NCI-H524 treated with DMSO at 0.1 percent for 48 hours (cell line): ENCODE measurements at places on chromosomes 1 and 21.
A peak's percentile ranks its signal among the peaks of the same experiment; 100 is the strongest.

- no peak for DNase-seq
Measured at GRCh38 chr1:182670032-182670749, 14.2 kb downstream of the RGS8 start.

DNA sequence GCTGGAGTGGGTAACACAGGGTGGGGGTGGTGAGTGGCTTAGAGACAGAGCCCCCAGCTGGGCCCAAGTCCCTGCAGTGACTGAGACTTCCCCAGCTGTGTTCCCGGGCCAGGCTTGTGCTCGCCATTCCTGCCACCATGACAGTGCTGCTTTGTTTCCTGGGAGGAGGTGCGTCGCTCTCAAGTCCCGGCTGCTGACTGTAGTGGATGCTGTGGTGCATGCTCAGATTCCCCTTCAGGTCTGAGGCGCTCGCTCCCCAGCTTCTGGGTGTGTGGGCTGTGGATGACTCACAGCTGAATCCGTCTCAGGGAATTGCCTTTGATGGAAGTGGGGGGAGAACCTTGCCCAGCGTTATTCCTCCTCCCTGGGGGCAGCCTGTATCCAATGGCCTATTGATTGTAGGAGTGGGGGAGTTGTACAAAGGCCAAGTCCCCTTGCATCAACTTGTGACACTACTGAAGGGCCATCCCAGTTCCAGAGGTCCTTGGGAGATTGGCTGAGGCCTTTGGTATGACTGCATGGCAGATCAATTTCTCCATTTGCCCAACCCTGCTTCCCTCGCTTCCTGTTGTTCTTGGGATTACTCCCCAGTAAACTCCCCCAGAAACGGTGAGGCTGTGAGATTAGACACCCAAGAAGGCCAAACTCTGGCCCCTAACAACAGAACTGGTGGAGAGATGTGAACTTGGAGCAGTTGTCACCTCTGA, 17.8 kb upstream of the POU3F1 start:
- DNase-seq: no peak

- DNase-seq: peak; percentile 81
Measured at GRCh38 chr1:27136998-27137542, 17.9 kb downstream of the SLC9A1 start.

GRCh38 chr1:6498576-6499111, 7.2 kb upstream of the PLEKHG5 start:
- no peak for DNase-seq

DNA sequence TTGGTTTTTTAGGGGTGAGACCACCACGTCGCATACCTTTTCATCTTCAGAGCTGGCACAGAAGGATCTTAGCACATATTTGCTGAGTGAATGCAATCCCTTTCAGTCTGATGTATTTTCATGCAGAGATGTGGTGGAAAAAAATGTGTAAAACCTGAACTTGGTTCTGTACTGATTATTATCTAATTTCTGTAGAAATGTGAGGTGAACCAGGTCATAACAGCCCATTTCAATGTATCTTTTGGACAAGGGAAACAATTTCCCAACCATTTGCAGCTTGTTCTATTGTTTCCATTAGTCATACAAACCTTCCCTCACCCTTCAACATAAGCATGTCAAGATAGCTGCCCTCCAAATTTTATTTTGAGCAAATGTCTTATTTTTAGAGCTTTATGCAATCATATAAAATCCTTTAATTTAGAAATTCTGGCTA, 46.8 kb upstream of the RUNX1 start:
- no peak for DNase-seq

DNA sequence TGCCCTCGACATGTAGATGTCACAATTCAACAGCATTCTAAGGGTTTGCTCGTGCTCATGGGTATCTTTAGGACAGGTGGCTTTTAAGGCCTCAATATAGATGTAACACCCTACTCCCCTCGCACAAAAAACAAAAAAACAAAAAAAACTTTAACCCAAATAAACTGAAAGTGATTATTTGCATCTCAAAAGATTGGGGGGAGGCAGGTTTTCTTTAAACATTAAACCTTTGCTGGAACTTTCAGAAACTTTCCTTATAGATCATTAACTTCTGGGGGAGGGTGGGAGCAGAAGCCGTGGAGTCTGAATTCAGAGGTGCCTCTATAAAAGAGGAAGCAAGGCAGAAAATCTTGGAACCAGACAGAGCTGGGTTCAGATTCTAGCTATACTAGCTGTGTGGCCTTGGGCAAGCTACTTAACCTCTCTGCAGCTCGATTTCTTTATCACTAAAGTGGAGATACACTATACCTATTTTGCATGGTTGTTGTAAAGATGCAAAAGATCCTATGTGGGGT, 3.2 kb upstream of the KIAA1614 start:
- no peak for DNase-seq

DNA sequence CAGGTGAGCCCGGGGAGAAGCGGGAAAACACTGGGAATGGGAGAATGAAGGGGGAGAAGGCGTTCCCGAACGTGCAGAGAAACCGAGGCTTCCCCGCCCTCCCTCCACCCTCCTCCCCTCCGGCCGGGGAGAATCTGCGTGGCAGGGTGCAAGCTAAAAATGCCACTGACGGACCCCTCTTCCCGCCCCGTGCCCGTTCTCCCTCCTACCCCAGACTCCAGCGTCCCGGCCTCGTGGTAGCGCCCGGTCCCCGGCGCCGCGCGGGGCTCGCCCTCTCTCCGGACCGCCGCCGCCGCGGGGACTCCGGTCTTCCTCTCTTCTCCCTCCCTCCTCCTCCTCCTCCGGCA, 81.6 kb upstream of the AK4 start:
- no peak for DNase-seq

DNA sequence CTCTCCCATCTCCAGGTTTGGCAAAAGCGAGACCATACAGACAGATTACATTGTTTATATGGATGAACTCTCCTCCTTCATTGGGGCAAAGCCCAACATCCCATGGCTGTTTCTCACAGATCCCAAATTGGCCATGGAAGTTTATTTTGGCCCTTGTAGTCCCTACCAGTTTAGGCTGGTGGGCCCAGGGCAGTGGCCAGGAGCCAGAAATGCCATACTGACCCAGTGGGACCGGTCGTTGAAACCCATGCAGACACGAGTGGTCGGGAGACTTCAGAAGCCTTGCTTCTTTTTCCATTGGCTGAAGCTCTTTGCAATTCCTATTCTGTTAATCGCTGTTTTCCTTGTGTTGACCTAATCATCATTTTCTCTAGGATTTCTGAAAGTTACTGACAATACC, 26.4 kb downstream of the FMO3 start:
- DNase-seq: no peak

DNA sequence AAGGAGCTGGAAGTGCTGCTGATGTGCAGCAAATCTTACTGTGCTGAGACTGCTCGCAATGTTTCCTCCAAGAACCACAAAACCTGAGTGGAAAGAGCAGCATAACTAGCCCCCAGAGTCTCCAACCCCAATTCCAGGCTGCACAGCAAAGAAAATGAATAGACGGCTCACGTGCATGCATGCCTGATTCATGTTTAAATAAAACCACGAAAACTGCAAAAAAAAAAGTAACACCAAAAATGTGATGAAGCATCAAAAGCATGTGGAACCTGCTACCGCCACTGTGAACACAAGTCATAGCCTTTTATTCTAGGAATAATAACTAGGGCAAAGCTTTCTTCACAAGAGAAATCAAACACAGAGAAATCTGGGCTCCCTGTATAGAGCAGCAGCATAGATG, 9.6 kb upstream of the TRNP1 start:
- no peak for DNase-seq

DNA sequence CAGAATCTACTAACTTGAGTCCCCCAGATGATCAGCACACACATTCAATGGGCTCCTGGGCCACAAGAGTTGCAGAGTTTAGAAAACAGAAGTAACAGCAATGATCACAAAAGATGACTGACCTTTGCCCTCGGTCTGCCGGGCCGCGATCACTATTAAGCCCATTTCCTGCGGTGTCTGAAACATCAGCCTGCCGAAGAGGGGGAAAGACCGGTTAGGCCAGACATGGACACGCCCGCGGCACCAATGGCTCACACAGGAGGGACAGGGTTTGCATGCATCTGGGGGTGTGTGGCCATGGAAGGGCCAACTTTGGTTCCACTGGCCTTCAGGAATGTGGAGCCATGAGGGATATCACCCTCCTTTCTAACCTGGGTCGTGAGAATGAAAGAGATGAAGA, 68.2 kb downstream of the SIM2 start:
- no peak for DNase-seq

GRCh38 chr1:109613361-109614147, 5.9 kb downstream of the GNAT2 start:
- DNase-seq: no peak

DNA sequence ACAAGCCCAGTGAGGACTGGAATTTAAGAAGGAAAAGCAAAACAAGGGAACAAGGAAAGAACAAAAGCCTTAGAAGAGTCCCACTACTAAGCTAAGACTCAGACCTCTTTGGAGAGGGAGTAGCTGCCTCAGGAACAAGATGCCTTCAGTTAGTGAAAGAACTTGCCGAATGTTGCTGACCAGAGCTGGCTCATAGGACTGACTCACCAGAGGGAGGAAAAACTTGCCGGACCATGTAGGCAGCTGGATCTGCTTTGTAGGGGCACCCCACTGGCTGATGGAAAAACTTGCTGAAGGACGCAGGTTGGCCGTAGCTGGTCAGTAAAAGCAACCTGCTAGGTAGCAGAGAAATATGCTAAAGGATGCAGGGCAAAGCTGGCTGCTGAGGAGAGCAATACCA, 15.3 kb upstream of the ZSWIM5 start:
- no peak for DNase-seq

GRCh38 chr1:46517010-46517600, 27.5 kb downstream of the DMBX1 start:
- no peak for DNase-seq

DNA sequence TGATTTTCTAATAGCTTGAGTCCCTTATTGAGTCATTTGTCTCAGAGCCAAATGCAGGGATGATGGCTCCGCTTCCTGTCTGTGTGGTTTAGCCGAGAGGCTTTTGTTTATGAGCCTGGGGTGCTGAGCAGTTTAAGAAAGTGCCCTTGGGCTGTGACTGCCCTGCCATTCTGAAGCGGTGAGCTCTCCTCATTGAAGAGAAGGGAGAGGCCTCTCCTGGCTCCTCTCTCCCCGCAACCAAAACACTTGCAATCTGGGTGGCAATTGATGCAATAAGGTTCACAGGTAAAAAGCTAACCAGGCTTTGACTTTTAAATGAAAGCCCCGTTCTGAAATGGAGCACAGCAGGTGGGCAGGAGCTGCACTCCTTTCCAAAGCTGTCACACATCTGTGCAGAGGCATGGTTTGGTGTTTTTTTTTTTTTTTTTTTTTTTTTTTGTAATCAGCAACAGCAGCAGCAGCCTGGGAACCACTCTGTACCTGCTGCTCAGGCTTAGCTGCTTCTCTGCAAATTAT, 403.7 kb downstream of the SIPA1L2 start:
- no peak for DNase-seq

DNA sequence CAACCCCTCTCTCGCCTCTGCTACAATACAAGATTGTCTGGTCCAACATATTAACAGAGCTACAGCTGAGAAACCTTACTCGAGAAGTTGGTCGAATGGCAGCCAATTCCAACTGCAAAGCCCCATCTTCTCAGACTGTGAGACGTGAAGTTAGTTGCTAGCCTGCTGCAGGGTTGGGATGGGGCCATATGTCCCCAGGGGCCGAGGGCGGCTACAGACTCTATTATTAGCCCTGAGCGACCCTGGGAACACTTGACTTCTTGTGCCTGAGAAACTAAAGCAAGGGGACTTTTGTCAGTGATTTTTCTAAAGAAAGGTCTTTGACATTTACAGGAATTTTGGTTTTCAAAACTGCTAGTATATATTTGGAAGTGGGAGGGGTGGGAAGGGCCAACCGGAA, 13.7 kb downstream of the NCF2 start:
- no peak for DNase-seq

DNA sequence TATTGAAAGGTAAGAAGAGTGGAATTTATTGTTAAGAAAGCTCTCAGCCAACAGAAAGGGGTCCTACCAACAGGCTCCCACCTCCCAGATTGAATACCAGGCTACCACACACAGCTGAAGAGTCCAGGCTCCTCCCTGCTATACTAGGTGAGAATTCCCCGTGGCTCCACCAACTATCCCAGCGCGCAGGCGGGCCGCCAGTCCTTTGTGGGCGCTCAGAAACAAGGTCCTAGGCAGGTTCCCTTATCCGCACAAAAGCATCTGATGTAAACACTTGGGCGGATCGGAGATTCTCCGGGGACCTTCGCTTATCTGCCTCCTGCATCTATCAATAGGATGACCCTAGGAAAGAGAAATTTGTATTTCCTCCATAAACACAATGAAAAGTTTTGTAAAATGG, 423.9 kb upstream of the ADGRL4 start:
- DNase-seq: no peak

DNA sequence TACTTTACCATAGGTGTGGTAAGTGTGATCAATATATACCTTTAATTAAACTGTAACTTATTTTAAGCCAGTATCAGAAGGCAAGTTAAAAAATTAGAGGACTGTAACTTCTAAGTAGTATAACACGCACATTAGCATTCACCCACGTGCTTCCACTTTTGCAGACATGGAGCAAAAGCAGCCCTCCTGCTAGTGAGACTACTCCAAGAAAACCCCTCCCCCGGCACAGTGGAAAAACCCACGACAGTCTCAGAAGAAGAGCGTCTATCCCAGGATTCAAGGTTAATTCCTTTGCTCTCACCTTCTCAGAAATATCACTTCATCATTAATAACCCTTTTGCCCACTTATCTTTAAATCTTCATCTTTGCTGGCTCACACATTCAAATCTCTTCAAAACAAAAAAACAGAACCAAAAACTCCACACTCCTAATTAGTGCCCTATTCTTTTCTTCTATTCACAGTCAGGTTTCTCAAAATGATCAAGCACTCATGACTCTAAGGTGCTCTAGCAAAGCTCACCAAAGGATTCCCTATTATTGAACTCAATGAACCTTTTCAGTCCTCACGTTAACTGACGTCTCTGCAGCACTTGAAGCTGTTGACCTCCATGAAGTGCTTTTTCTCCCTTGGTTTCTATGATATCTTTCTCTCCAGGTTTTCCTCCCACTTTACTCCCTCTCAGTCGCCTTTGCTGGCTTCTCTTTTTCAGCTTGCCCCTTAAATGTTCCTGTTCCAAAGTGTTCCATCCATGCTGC, 213.5 kb downstream of the SMYD3 start:
- no peak for DNase-seq

DNA sequence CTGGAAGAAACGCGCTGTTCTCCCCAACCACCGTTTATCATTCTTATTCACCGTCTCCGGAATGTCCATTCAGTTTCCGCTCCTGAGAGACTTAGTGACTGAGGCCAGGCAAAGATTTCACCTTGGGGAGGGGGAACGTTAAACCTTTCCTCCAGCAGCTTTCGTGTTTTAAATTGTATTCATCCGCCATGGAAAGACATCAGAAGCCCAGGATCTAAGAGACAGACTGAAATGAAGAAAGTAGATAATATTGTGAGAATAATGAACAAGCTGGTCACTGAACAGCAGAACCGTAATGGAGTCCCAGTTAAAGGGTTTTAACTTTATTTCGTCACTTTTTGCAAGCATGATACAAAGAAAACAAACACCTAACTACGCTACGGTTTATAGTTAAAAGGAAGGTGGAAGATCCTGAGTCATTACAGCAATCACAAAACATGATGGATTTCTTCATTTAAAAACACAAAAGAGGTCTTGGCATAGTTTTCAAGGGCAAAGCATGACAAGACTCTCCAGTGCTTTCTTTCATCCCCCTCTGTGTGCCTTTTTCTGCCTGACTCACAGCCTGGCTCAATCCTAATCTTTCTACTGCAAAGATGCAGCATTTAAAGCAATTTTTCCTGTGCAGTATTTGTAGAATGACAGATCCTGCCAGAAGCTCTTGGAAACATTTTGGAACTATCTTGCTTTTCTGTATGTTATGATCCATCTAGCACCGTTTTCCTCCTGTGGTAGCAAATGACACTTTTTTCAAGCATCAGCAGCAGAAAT, 722 bp upstream of the SLC19A2 start:
- no peak for DNase-seq

GRCh38 chr1:36448530-36449056, 1.7 kb downstream of the OSCP1 start:
- no peak for DNase-seq
